ENCODE measurements at places on chromosomes 7 and 10.

DNA sequence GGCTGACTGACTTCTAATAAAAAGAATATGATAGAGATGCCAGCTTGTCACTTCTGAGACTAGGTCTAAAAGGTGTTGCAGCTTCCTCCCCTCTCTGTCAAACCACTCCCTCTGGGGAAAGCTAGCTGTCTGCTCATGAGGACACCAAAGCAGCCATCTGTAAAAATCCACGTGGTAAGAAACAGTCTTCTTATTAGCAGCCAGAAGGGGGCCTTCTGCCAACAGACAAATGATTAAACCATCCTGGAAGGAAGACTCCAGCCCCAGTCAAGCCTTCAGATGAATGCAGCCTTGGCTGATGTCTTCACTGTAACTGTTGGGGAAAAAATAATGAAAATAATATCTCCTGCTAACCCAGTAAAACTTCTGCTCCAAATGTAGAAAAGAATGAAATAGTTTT, 41.9 kb upstream of the DAGLB start:
- DNase-seq: no peak

DNA sequence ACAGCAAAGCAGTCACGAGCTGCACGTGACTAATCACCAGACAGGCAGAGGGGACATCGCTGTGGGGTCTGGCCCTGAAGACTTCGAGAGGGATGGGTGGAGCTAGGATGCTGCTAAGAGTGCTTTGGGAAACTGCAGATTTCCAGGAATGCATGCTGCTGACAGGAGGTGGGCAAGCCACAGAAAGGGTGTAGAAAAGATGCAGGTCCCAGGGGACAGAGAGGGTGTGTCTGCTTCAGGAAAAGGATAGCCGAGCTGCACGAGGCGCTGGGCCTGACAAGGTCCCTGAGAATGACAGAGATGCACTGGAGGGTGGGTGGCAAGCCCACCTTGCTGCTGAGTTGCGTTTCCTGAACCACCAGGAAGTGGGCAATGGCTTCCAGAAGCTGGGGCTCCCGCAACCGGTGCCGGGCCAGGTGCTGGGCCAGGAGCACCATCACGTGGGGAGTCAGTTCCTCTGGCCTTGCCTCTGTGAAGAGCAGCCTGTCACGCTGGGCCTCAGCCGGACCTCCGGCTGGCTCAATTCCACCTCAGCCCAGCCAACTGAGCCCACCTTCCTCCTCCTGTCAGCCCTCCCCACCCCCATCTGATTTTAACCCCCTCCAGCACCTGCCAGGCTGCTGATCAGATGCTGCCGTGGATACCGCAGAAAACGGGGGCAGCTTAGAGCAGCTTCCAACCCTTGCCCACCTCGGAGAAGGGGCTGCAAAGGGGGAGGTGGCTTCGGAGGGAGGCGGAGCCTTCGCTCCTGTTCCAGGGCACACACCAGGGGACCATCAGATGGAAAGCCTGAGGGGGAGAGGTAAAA, 2.2 kb downstream of the FASTK start:
- DNase-seq: no peak

GRCh38 chr7:49781996-49782395, 8.6 kb downstream of the VWC2 start:
- no peak for DNase-seq

- peak; percentile 38 for DNase-seq
Observed at GRCh38 chr10:92627845-92628480, 35.0 kb downstream of the KIF11 start.

GRCh38 chr7:105268511-105269392, 120.0 kb downstream of the SRPK2 start:
- peak; percentile 37 for DNase-seq

GRCh38 chr7:121873289-121874194, 581 bp downstream of the PTPRZ1 start:
- peak; percentile 31 for DNase-seq

DNA sequence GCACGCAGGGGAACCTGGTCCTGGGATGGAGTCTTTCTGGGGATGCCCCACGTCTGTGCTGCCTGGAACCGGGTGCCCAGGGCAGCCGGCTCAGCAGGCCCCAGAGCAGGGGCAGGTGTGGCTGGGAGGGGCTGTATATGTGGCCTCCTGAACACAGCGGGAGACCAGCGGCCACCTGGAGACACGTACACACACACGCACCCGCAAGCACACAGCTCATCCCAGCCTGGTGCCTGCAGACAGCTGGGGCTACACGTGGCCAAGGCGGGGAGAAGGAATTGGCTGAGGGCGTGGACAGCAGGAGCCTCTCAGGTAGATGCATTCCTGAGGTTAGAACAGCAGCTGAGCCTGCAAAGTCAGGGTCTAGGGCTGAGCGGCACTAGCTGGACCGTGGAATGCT, 14.0 kb downstream of the ADAM8 start:
- no peak for DNase-seq

- DNase-seq: no peak
Observed at GRCh38 chr7:45601816-45602540, 27.8 kb downstream of the ADCY1 start.

DNA sequence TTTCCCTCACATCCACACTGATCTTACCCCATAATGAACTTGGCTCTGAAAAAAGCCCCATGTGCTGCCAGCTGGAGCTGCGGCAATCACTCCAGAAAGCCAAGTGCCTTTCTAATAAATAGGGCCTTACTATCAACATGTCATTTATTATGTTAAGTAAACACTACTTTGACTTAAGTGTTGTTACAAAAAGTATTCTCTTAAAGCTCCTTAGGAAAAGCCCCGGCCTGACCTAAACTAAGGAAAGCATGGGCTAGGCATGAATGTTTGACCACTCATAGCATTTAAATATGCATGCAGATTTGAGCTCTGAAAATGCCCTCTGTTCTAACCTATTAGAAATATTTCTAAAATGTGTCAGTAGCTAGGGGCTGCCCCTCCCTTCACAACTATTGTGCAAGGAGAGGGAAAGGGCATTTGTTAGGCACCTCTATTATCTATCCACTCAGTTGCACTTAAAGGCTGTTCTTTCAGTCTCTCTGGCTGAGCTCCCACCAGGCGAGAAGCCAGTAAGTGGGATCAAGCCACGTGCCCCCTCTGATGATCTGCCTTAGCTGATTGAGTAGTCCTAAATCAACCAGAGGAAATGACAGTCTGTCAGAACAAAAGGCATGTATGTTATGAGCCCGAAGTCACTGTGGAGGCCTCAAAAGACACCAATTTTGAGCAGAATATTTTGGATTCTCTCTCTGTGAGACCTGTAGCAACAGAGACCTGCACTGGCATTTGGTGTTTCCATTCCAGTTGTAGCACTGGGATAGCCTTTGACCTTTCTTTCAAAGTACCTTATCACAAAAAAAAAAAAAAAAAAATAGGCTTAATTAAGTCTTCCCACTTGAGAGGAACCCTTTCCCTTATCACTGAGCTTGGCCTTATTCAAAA, 77.1 kb downstream of the ITGB8 start:
- DNase-seq: no peak

GRCh38 chr7:35828817-35829216, 28.0 kb downstream of the SEPTIN7 start:
- no peak for DNase-seq

GRCh38 chr7:135161669-135162068, 8.8 kb downstream of the CYREN start:
- peak; percentile 4 for DNase-seq

GRCh38 chr10:76547352-76547972, 1090.1 kb downstream of the KCNMA1 start:
- peak; percentile 64 for DNase-seq

GRCh38 chr10:131227163-131227740, 84.3 kb downstream of the TCERG1L start:
- no peak for DNase-seq

- DNase-seq: no peak
Observed at GRCh38 chr7:96657347-96658021, 52.2 kb downstream of the SEM1 start.

DNA sequence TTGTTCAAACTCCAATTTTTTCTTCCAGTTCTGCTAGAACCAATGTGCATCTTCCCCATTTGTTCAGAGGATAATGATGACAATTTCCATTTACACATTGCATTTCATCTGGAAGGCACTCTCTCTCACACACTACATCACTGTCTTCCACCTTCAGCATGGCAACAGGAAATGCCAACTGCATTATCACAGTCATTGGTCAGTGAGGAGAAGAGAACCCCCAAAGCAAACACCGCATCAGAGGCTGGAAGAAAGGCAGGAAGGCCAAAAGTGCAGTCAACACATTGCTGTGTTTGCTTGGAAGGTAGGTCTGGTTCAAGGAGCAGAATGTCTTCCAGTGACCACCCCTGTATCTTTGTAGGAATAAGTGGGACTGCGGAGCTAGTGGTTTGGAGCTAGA, 192.2 kb upstream of the RHOBTB1 start:
- DNase-seq: no peak

- DNase-seq: no peak
Observed at GRCh38 chr7:76108540-76109233, 60.8 kb downstream of the MDH2 start.

DNA sequence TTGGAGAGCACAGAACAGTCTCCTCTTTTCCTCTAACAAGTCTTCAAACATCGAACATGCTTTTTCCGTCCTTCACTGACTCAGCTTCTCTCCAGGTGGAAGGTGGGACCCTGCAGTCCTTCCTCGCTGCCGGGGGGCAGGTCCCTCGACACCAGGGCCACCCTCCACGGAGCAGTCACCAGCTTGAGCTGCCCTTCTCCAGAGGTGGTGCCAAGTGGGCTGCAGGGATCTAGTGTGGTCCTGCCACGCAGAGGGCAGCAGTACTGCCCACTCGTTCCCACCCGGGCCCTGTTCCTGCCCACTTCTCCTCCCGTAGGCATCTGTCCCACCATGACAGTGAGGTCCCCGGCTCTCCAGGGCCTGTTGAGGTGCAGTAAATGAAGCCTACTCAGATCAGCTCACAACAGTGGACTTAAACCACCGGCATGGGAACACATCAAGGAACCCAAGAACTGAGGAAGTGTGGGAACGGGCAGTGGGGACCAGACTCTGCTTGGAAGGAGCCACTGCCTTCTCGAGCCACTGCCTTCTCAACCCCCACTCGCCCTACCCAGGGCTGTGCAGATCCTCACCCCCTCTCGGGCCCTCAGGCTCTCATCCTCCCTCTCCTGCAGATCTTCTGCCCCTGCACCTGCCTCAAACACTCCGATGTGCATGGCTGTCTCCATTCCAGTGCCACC, 153.9 kb downstream of the OAT start:
- DNase-seq: no peak

DNA sequence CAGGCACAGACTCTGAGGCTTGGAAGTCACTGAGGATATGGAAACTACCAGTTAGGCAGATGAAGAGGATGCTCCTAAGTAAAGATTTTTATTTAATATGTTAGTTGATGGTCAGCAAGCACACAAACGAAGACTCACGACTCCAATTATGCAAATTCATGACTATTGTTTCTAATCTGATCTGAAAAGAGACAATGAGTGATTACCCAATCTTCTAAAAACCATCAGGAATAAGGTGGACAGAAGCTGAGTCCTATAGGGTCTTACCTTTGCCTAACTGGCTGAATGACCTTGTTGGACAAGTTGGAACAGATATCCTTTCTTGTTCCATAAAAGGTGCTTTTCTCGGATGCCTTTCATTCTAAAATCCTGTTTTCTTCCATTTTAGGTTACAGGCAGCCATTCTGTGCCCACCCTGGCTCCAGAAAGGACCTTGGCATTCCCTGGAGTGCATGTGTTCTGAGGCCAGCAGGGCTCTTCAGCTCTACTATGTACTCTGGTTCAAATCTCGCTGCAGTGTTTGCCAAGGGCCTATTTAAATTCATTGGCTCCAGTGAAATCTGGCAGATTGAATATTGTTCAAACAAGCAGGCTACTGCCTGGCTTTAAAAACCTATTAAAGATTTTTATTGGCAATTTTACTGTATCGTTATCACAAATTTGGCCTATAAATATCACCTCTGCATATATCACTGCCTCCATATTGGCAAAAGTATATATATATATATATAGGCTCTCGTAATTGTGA, 77.5 kb downstream of the SLC25A13 start:
- no peak for DNase-seq

DNA sequence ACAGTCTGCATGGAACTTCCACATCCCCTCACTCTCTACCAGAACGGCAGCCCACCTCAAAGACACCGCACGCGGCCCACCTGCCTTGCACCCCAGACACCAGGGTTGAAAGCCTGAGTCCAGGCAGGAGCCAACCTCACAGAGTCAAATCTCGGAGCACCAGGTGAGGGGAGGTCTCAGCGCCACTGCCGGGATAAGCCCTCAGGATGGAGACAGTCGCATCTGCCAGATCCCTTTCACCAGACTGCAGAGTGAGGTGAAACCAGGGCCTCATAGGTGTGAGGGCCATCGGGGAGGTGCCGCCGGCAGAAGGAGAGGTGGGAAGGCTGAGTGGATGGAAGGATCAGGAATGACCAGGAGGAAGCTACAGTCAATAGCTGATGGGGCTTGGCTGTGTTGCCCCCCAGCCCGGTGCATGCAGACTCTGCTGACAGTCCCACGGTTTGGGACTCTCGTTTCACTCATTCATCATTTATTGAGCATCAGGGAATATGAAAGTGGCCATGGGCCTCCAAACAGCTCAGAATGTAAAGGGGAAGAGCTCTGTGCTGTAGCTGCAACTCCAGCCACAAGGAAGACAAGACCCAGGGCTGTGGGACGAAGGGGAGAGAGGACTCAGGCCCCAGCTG, 315.0 kb downstream of the PTPRN2 start:
- no peak for DNase-seq

DNA sequence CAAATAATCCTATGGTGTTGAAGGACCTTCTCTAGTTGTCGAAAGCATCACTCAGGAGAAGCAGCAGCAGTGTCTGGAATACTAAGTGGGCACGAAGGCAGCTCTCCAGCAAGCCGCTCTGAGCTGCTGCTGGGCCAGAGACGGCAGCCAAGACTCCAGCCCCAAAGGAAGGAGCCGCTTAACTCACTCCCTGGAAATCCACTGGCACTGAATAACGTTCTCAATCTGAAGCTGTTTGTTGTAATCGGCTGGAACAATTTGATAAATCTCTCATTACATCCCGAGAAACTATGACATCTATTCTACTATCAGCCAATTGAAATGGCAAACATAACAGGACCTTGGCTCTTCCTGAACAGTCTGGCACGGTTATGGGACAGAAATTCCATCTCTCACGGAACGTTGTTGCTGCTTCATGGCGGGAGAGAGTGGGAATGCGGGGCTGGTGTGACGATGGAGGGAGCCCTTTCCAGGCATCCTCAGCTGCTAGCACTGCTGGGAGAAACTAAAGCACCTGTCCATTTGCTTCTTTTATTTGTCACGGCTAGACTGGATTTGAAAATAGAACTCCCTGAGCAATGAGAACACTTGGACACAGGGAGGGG, 331.5 kb upstream of the RNF32 start:
- DNase-seq: no peak

Measured in HEK293T (cell line).